EL (cell line): ENCODE measurements at places on chromosomes 2 and 18.
A peak's percentile ranks its signal among the peaks of the same experiment; 100 is the strongest.

DNA sequence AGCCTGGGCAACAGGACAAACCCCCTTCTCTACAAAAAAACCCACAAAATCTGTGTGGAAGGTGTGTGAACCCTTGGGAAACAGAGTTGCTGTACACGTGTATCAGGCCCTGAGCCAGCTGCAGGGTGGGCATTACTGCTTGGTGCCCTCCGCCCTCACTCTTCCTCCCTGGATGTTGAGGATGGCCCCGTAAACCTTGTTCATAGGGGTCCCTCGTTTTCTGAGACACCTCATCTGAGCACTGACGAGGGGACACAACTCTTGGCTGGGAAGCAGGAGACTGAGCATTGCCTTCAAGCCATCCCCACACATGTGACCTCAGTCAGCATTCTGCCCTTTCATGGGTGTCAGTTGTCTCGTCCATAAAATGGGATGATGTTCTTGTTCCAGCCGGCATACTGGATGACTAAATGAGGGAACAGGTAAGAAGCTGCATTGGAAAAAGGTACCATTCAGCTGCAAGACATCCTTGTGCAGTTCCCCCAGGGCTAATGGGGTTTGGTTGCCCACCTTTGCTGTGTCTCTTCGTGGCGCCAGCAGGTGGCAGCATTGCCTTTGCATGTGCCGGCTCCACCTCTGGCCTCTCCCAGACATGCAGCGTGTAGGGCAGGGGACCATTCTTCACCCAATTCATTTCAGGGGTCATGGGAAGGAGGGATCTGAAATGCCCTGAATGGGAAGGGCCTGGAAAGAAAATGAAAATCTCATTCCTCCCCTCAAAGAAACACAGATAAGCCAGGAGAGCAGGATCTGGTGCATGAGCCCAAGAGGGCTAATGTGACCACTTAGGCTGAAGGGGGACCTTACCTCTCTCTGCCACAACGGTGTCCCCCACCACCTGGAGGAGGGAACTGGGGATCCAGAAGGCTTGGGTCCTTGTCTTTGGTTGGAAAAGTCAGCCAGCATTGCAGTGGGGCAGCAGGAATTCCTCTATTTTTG, 36.4 kb upstream of the HAAO start:
- peak; percentile 69 for DNase-seq

DNA sequence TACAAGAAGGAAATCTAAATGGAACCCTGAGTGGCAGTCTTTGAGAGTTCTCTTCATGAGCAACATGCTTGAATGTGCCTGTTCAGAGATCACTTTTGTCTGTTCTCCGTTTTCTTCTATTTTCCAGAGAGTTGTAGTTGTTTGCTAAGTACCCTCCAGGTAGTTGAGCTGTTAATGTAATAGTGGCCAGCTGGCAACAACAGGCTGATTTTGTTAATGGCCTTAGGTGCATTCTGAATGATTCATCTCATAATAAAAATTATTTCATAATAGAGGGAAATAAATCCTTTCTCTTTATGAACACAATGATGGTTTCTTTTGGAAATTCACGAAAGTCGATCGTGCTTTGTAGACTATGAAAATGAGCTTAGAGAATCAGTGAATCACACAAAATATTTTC, 136.8 kb downstream of the LRP1B start:
- DNase-seq, result no peak

GRCh38 chr2:241087420-241088268, 14.4 kb downstream of the MTERF4 start:
- DNase-seq, result no peak

DNA sequence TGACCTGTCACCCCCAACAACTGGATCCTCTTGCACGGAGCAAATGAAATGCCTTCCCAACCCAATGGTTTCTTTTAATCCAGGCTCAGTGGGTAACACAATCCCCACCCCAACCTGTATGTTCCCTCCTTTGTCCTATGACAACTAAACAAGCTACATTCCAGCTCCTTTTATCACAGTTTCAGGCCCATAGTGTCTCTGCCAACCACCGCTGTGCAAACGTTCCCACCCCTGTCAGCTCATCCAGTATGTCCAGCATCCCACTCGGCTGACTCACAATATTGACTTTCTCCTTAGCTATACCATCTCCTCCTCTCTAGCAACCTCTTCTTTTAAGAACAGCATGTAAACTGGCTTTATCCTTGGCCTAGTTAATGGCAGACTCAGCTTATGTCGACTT, 117.9 kb upstream of the PPP1CB start:
- peak; percentile 70 for DNase-seq

GRCh38 chr2:240902615-240903041, 3.5 kb upstream of the CROCC2 start:
- DNase-seq, result no peak

- no peak for DNase-seq
These were observed 12.1 kb downstream of the SPIRE1 start for GRCh38 chr18:12645751-12646203.

GRCh38 chr2:104521247-104521646, 332.7 kb upstream of the POU3F3 start:
- no peak for DNase-seq

GRCh38 chr2:201132518-201132917, 16.6 kb downstream of the CFLAR start:
- DNase-seq, result no peak

- no peak for DNase-seq
These were observed 56.2 kb upstream of the AMMECR1L start for GRCh38 chr2:127942002-127942401.

- DNase-seq, result no peak
These were observed 133.5 kb upstream of the SLC14A2 start for GRCh38 chr18:45481821-45482220.

DNA sequence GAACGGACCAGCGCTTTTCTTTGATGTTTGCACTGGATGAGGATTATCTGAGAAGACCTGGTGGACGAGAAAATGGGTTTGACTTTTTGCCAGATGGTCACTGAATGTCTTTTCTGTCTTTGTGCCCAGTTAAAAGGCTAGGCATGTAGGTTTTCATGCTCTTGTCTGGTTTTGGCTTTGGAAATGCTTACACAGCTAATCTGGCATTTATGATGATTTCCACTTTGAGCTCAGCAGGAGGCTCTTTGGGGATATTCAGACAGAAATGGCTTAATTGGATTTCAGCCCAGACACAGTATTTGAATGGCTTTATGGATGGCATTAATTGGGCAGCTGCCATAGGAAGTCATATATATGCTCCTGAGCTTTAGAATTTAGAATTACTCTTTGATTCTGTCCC, 59.6 kb downstream of the NCK2 start:
- DNase-seq, result no peak

- no peak for DNase-seq
These were observed 48.2 kb upstream of the BIN1 start for GRCh38 chr2:127155028-127155581.

DNA sequence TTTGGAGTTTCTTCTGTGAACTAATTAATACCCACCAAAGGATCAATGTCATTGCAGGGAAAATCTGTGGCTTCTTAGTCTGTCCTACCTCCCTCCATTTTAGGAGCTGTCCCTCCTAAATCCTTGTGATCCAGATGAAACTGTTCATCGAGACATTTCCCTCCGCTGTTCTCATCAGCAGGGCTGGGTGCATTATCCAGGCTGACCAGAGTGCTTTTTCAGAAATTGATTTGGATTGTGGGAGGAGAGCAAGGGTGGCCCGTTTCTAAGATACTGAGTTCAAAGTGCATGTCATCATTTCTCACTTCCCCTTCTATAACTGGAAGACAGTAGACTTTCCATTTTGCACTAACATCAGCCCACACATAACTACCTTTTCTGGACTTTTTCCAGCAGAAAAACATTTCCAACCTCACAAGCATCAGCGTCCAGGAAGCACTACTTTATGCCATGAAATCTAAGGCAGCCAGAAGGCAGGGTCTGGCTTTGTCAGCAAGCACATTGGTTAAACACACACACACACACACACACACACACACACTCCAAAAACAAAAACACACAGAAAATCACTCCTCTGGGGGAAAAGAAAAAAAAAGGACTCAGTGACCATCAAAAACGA, 94.1 kb downstream of the ANKRD44 start:
- no peak for DNase-seq

DNA sequence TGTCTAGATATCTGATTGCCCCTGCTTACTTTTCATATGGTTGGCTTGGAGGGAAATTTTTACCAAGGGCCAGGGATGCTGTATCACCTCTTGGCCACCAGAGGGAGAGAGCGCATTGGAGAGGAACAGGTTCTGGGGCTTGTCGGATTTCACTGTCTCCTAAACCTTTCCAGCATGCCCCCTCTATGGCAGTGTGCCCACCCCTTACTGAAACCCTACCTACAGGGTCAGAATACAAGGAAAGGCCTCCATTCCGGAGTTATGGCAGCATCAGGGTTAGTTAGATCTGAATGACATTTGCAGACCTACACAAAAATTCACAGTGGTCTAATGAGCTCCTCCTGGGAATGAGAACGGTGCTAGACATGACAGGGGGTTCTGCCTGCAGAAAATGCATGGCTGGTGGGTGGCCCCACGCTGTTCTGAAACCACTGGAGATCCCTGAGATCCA, 5.8 kb downstream of the SLC14A2 start:
- DNase-seq, result peak; percentile 46

- peak; percentile 62 for DNase-seq
These were observed 32.8 kb downstream of the GRHL1 start for GRCh38 chr2:9984217-9984739.

DNA sequence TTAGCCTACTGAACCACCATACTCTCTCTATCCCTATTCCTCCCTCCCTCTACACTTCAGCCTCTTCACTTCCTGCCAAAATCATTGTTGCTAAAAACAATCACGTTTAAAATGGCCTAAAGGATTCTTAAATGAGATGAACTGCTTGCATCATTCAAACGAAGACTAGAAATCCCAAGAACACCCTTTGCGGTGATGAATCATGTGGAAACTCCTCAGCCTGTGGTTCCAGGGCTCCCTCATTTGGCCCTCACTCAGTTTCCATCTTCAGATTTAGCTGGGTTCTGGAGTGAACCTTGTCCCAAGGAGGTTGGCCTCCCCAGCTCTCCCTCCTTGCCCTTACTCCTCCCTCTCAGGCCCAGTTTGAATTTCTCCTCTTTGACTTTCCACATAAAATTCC, 125.6 kb upstream of the CDC42EP3 start:
- peak; percentile 93 for DNase-seq
